ENCODE measurements at places on chromosomes 7 and 10.

DNA sequence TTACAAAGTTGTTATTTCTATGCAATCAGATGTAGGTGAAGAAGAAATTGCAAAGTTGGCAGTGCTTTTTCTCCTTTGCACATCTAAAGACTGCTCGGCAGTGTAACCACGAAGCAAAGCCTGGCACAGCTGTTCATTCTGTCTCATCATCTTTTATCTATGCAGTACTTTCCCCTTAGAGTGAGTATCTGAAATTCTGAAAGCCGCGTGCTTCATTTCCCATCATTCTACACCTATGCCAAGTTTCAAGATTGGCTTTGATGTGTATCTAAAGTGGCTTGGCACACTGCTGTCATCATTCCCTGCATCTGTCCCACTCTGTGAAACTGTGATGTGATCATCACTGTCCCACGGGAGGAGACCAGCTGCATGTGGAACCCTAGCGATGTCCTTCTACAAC, 15.2 kb downstream of the SOSTDC1 start:
- DNase-seq, result no peak

DNA sequence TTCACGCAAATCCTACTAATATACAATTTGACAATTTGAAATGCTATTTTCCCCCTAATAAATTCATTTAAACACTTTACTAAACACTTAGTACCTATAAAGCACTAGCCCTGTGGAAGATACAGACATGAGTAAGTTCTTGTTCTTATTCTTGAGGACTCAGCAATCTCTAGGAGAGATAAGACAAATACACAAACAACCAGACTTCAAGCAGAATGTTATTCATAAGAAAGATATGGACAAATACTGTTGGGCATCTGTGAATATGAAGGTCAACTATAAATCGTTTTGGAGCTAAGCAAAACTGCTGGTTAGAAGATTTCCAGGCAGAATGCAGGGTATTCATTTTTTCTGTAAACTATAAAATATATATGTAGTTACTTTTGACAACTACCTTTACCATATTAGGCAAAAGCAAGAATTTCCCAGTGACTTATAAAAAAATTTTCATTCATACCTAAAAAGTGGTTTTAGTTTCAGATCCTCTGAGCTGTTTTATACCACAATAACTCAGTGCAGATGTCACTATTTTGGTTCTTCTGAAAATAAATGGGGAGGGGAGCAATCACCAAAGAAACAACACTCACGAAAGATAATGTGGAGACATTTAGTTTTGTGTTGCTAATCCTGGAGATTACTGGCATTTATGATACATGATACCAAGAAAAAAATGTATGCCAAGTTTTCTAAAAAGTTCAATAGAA, 3.8 kb downstream of the VPS41 start:
- DNase-seq, result no peak

- DNase-seq, result no peak
These were observed 184.7 kb upstream of the KAT6B start for GRCh38 chr10:74641659-74642058.

GRCh38 chr10:44578271-44578670, 193.4 kb upstream of the CXCL12 start:
- DNase-seq, result no peak

DNA sequence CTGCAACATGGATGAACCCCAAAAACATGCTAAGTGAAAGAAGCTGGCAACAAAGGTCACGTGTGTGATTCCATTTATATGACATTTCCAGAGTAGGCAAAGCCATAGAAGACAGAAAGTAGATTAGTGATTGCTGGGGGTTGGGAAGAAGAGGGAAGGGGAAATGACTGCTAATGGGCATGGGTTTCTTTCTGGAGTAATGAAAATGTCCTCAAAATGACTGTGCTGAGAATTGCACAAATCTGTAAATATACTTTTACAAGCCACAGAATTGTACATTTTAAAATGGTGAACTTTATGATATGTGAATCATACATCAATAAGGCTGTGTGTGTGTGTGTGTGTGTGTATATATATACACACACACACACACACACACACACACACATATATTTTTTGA, 15.8 kb downstream of the MMS19 start:
- DNase-seq, result no peak

GRCh38 chr10:111725050-111725449, 458.5 kb downstream of the GPAM start:
- no peak for DNase-seq

DNA sequence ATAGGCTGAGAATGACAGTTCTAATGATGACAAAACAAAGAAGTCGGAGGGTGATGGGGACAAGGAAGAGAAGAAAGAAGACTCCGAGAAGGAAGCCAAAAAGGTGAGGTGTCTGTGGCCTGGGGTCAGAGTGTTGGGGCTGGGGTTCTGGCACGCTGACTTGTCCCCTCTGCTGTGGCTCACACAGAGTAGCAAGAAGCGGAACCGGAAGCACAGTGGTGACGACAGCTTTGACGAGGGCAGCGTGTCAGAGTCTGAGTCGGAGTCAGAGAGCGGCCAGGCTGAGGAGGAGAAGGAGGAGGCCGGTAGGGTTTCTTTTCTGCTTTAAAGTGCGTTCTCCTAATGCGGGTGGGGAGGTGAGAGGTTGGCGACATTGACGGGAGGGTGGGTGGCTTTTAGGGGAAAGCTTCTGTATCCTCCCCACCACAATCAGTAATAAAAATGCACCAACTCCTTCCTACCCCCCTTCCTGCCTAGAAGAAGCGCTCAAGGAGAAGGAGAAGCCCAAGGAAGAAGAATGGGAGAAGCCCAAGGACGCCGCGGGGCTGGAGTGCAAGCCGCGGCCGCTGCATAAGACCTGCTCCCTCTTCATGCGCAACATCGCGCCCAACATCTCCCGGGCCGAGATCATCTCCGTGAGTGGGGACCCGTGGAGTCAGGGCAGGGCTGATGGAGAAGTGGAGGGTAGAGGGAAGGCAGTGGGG, 4.6 kb downstream of the UFSP1 start:
- no peak for DNase-seq

- DNase-seq, result no peak
These were observed 479.3 kb downstream of the GLRX3 start for GRCh38 chr10:130615457-130615856.

- no peak for DNase-seq
These were observed 17.3 kb downstream of the NFE2L3 start for GRCh38 chr7:26169271-26169670.

DNA sequence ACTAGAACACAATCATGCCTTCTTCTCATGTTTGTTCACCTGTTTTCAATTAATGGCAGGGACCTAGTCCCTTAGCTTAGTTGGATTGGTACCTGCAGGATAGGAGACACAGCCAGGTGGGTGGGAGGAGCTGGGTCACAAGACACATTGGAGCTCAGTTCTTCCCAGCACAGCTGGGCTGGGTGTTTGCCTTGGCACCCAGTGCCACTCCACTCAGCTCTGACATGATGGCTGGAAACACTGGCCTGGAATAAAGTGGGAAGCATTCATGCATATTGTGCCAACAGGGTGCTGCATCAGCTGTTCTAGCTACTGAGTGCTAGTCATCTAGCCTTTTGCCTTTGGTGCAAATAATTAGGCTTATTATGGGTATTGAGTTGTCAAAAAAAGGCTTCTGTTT, 226.1 kb downstream of the PTEN start:
- DNase-seq, result no peak

GRCh38 chr10:1292611-1293031, 236.4 kb downstream of the WDR37 start:
- no peak for DNase-seq

GRCh38 chr7:130954918-130955564, 221.0 kb upstream of the KLF14 start:
- DNase-seq, result no peak

DNA sequence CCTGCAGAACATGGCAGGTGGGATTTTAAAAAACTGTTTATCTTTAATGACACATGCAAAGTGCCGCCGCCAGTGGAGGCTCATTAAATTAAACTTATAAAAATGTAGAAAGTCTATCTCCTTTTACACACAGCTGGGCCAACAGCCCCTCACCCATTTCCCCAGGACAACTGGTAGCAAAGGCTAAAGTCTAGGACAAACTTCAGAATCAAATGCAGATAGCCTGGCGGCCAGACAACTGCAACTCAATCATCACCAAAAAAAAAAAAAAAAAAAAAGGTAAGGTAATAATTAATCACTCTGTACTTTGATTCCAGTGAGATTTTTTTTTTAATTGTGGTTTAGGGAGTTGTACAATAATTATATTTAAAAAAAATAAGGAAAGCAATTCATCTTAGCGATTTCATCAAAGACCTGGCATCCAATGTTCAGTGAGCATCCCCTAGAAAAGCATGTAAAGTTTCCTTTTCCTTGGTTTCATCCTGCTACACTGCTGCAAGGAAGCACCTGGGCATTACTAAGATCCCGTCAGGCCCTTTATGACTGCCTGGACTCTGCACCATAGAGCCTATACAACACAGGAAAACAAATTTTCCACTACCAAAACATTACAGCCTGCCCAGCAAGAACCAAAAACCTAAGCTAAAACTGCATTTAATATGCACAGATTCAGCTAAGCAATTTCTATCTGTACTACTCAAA, 98.5 kb downstream of the GRB10 start:
- no peak for DNase-seq

- no peak for DNase-seq
These were observed 14.6 kb upstream of the DRGX start for GRCh38 chr10:49410365-49411074.

GRCh38 chr7:150945171-150945852, 32.8 kb downstream of the KCNH2 start:
- DNase-seq, result no peak

- DNase-seq, result no peak
These were observed 24.4 kb upstream of the ANK3 start for GRCh38 chr10:60414111-60414510.

- DNase-seq, result no peak
These were observed 18.1 kb upstream of the ITGB8 start for GRCh38 chr7:20312562-20312961.
